Activated naive CD8-positive, alpha-beta T cell treated with anti-CD3 and anti-CD28 coated beads, Interleukin-2, amount 10 ng/mL, durations not matched to agents 7 days and 5 days (primary cell): ENCODE measurements at places on chromosomes 2 and 18.

DNA sequence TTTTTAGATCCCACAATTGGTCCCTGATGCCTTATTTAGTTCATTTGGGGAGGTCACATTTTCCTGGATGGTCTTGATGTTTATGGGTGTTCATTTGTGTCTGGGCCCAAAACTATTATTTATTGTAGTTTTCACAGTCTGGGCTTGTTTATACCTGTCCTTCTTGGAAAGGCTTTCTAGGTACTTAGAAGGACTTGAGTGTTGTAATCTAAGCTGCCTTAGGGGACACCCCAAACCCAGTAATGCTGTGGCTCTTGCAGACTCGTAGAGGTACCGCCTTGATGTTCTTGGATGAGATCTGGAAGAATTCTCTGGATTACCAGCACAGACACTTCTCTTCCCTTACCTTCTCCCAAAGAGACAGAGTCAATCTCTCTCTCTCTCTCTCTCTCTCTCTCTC, 25.0 kb upstream of the ITSN2 start:
- DNase-seq: no peak
- no peak overlapping the region for H3K27ac ChIP-seq
- H3K27me3 ChIP-seq: peaks cover 3% of the 10 kb centered on the region
- H3K4me3 ChIP-seq: no peak overlapping the region
- peaks cover 1% of the 10 kb centered on the region for H3K4me1 ChIP-seq

GRCh38 chr2:46298522-46299353, 1.5 kb downstream of the EPAS1 start:
- peaks cover 3% of the 10 kb centered on the region for H3K36me3 ChIP-seq
- DNase-seq: peak; percentile 58
- H3K4me3 ChIP-seq: peak overlapping the region; percentile 82
- peaks cover 89% of the 10 kb centered on the region for H3K27me3 ChIP-seq
- H3K27ac ChIP-seq: peak overlapping the region; percentile 10
- H3K4me1 ChIP-seq: peaks cover 35% of the 10 kb centered on the region

DNA sequence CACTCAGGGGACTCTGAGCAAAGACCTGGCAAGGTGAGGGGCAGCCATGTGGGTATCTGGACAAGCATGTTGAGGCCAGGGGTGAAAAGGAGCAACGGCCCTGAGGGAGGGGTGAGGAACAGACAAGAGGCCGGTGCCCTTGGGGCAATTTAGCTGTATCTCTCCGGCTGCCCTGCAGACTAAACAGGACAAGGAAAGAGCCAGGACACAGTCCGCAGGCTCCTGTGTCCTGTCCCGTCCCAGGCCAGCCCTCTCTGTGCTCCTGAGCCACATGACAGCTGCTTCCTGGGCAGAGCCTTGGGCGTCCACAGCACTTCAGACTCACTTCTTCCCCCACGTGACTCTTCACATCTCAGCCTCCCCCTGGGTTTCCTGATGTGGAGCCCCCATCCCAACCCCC, 206.1 kb downstream of the KLHL29 start:
- no peaks in the 10 kb centered on the region for H3K4me1 ChIP-seq
- H3K27me3 ChIP-seq: peaks cover 6% of the 10 kb centered on the region
- no peak overlapping the region for H3K4me3 ChIP-seq
- H3K36me3 ChIP-seq: no peaks in the 10 kb centered on the region

DNA sequence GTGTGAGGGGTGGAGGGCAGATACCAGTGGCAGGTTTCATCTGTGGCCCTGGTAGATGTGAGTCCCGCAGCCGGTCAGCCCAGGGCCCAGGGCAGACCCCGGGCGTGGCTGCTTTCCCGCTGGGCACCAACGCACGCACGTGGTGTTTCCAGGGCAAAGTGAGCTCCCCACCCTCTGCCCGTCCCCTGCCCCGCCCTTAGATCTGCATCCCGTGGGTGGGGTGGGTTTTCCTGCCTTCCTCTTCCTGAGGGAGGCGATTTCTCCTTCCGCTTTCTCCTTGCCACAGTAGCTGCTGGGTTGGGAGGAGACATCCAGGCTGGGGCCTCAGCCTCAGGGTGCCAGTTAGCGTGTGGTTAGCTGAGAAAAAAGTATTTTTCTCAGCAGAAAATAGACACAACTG, 49.6 kb downstream of the ODC1 start:
- no peak overlapping the region for H3K4me3 ChIP-seq
- H3K36me3 ChIP-seq: peaks cover 15% of the 10 kb centered on the region
- peaks cover 27% of the 10 kb centered on the region for H3K4me1 ChIP-seq
- DNase-seq: no peak
- peaks cover 2% of the 10 kb centered on the region for H3K27me3 ChIP-seq

GRCh38 chr18:3919396-3920061, 469.6 kb downstream of the TGIF1 start:
- H3K4me3 ChIP-seq: no peak overlapping the region
- DNase-seq: no peak
- H3K27me3 ChIP-seq: no peaks in the 10 kb centered on the region
- H3K36me3 ChIP-seq: no peaks in the 10 kb centered on the region

- H3K27me3 ChIP-seq: peaks cover 8% of the 10 kb centered on the region
- no peak for DNase-seq
- H3K4me3 ChIP-seq: no peak overlapping the region
- no peaks in the 10 kb centered on the region for H3K4me1 ChIP-seq
- no peak overlapping the region for H3K27ac ChIP-seq
- H3K36me3 ChIP-seq: peaks cover 2% of the 10 kb centered on the region
Measured at GRCh38 chr2:7363906-7364305, 446.7 kb downstream of the RNF144A start.

- H3K27me3 ChIP-seq: peaks cover 4% of the 10 kb centered on the region
- H3K27ac ChIP-seq: no peak overlapping the region
- no peak overlapping the region for H3K4me3 ChIP-seq
- DNase-seq: no peak
Measured at GRCh38 chr2:189483980-189484740, 42.9 kb downstream of the WDR75 start.

DNA sequence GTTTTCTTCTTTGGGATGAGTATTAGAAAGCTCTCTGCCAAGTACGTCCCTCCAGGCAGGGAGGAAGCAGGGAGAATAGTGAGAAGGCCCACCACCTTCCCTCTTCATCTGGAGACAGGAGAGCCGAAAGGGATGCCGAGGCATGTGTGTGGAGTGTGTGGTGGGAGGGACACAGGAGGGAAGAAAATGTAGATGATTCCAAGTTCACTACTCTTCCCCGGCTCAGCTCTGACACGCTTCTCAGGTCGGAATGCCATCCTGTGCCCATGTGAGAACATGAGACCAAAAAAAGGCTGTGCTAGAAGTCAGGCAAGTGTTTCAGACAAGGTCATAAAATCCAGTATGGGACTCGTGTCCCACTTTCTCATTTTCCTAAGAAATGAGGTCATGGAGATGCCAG, 47.4 kb downstream of the GYPC start:
- peaks cover 19% of the 10 kb centered on the region for H3K36me3 ChIP-seq
- H3K4me1 ChIP-seq: no peaks in the 10 kb centered on the region
- H3K27me3 ChIP-seq: no peaks in the 10 kb centered on the region
- no peak overlapping the region for H3K27ac ChIP-seq

- no peaks in the 10 kb centered on the region for H3K4me1 ChIP-seq
- H3K27ac ChIP-seq: no peak overlapping the region
- no peaks in the 10 kb centered on the region for H3K36me3 ChIP-seq
- H3K27me3 ChIP-seq: no peaks in the 10 kb centered on the region
- no peak for DNase-seq
Measured at GRCh38 chr2:66840321-66841002, 405.5 kb downstream of the MEIS1 start.

- peaks cover 2% of the 10 kb centered on the region for H3K27me3 ChIP-seq
- no peak for DNase-seq
- no peaks in the 10 kb centered on the region for H3K4me1 ChIP-seq
- no peaks in the 10 kb centered on the region for H3K36me3 ChIP-seq
Measured at GRCh38 chr2:20976527-20976926, 67.3 kb downstream of the APOB start.
